ENCODE measurements at places on chromosomes 7 and 10.

DNA sequence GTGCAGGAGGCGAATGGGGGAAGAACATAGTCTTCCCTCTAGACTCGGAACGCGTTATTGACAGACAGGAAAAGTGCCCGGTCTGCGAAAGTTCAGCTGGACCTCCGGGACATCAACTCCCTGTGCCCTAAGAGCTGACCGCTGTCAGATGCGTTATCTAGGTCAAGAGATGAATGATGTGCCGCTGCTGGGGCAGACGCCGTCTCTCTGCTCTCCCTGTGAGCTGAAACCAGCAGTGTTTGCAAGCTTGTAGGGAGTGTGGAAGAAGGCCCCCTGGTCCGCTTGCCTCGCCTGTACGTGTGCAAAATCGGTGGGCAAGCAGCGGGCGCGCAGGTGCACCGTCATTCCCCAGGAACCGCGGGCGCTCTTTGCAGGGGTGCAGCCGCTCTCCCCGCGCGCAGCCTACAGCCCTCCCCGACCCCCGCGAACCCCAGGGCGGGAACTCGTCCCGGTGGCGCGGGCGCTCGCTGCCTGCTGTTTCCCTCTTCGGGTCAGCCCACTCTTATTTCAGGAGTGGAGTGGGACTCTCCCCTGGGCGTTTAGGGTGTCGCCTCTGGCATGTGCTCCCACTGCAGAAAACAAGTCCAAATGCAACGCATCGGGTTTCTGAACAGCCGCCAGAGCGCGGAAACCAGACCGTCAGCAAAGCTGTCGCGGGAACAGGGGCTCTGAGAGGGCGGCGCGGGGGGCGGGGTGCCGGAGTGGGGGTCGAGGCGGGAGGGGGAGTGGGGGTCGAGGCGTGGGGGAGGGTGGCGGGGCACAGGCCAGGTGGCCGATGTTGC, 1.8 kb upstream of the PFKFB3 start:
- DNase-seq = peak; percentile 45

DNA sequence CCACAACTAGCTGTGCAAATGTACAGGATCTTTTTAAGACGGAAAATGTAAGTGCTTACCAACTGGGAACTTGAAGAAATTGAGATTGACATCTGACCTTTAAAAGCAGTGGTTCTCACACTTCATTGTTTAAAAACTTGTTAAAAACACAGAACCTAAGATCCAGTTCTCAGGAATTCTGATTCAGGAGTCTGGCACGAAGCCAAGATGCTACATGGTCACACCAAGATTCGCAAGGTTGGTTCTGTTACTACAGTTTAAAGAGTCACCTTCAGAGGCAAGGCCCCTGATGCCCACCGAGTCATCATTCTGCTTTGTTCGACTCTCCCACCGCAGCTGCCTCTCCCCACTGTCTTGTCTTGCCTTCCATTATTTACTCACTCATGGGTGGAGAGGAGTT, 113.3 kb downstream of the GLI3 start:
- DNase-seq = no peak

DNA sequence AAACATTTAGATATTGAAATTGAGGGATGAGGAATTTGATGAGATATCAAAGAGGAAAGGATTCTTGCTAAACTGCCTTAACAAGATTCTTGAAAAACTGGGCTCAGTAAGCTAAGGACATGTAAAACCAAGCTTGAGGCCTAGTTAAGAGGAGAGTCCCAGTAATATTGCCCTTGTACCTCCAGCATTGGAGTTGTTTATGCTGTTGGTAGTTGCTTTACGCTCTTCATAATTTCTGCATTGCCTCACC, 156.1 kb upstream of the TRIM24 start:
- no peak for DNase-seq

- no peak for DNase-seq
These were observed 59.6 kb downstream of the ADRB1 start for GRCh38 chr10:114103284-114103683.

GRCh38 chr10:9645404-9645803, 1372.3 kb upstream of the CELF2 start:
- DNase-seq = no peak

Data from activated T-cell treated with anti-CD3 and anti-CD28 coated beads for 48 hours (primary cell).